ENCODE measurements at places on chromosomes 16 and 17.

DNA sequence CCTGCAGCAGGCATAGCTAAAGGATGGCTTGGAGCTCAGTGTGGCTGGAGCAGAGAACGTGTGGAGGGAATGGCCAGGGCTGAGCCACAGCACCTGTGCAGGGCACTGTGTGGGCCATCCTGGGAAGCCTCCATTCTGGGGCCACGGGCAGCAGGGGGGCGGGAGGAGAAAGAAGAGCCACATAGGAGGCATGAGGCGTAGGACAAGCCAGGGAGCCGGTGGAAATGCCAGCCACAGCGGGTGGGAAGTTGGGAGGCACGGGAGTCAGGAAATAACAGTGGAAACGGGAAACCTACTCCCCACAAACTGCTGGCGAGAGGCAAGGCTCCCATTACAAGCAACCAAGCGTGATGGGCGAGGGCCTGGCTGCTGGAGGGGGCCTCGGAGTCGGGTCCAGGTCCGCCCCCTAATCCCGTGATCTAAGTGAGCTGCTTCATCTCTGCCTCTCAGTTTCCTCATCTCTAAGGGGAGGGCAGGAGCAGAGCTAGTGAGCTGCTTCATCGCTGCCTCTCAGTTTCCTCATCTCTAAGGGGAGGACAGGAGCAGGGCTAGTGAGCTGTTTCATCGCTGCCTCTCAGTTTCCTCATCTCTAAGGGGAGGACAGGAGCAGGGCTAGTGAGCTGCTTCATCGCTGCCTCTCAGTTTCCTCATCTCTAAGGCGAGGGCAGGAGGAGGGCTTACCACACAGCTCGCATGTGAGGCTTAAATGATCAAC lies 104.9 kb downstream of the ADCY9 start:
- DNase-seq = no peak

GRCh38 chr17:77615703-77616253 lies 342.7 kb upstream of the TNRC6C start:
- no peak for DNase-seq

DNA sequence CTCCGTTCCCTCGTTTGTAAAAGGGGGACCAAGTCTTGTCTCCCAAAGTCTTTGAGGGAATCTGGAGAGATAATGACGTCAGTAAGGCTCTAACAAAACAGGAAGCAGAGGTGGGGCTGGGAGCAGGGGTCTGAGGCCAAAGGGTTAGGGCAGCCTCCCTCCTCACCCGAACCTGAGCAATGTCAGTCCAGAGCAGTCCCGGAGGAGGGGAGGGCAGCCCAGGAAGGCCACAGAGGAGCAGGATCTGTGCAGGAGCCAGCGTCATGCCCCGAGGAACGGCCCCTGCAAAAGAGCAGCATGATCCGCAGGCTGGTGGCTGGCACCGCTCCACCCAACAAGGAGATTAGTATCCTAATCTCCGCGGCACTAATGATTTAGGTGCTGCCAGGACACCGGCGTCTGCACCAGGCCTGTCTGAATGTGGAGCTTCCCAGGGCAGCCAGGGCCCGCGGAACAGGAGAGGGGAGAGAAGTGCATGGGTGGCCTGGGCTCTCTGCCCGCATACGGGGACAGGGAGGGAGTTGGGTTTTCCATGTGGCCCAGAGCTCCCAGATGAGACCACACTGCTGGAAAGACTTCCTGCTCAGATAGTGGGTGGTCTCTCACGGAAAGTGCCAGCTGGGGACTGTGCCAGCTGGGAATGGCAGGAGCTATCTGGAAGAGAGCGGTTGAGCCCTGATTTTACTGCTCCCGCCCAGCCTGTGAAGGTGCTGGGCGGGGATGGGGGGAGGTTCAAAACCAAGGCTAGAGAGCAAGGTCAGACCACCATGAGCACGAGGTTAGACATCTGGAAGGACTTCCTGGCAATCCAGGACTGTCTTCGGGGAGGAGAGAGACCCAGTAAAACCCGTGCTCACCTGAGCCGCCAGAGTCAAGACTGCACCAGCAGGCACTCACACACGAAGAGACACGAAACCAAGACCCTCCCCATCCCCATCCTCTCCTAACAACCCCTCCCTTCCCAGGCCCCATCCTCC lies 11.0 kb upstream of the KRT17 start:
- no peak for DNase-seq

DNA sequence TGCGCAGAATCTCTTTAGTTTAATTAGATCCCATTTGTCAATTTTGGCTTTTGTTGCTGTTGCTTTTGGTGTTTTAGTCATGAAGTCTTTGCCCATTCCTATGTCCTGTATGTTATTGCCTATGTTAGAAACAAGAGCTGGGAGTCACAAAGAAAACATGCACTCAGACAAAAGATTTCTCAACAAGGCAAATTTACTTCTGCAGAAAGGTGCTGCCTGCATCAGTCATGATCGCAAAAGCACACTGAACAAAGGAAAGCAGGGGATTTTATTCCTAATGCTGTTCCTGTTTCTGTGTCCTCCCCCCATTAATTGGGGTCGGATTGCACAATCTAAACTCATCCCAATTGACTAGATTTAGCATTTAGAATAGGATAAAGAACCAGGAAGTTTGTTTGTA lies 55.9 kb downstream of the ATF7IP2 start:
- DNase-seq = no peak

GRCh38 chr16:50234771-50235556 lies 31.4 kb upstream of the ADCY7 start:
- no peak for DNase-seq

DNA sequence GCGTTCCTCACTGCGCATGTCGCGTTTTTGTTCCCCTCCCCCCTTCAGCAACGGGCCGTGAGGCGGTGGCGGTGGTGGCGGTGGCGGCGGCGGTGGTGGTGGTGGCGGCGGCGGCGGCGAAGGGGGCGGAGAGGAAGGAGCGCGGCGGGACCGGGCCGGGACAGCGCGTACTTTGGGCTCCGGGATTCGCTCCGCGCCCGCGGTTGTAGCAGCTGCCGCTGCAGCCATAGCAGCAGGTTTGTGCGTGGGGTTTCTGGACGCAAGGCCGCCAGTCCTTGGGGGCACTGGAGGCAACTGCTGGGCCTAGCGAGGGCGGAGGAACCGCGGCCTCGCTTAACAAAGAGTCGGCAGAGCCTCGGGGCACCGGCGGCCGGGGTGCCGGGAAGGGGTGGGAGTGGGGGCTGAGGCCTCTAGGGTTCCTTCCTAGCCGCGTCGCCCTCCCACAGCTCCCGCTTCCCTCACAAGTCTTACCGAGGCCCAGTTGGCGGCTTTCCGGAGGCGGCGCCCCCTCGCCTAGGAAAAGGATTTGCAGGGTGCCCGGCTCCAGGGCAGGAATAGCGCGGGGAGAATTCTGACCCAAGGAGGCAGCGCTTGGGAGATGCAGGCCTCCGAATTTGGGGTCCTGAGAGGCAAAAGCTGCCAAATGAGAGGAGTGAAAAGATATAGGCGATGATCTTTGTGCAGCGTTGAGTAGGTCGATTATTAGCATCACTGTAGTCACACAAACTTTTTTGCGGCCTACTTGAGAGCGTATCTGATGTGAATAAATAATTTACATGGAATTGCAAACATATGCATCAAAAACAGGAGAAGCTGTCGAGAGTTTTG lies at the start of gene DDX42:
DDX42 (plus strand) TSS at position 30 of the 828 bp plus-strand sequence. CDS start 12,880 bp downstream, outside the sequence.
- peak; percentile 88 for DNase-seq

DNA sequence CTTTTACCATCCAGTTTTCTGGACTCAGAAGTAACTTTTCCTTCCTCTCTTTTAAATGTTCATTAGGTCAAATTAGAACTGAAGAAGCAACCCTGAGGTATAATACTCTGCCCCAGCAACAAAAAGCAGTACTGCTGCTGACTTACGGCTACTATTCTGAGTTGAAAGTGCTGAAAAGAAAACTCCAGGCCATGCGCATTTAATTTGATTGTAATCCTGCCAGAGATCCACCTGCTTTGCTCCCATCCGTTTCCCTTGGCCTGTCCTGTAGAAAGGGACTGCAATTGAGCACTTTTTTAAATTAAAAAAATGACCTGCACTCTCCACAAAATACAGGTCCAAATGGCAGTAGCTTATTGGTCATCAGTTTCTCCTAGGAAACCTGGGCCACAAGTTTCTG lies 61.6 kb downstream of the PITPNC1 start:
- no peak for DNase-seq

GRCh38 chr17:36674278-36674650 lies 72.9 kb downstream of the MRM1 start:
- peak; percentile 42 for DNase-seq

DNA sequence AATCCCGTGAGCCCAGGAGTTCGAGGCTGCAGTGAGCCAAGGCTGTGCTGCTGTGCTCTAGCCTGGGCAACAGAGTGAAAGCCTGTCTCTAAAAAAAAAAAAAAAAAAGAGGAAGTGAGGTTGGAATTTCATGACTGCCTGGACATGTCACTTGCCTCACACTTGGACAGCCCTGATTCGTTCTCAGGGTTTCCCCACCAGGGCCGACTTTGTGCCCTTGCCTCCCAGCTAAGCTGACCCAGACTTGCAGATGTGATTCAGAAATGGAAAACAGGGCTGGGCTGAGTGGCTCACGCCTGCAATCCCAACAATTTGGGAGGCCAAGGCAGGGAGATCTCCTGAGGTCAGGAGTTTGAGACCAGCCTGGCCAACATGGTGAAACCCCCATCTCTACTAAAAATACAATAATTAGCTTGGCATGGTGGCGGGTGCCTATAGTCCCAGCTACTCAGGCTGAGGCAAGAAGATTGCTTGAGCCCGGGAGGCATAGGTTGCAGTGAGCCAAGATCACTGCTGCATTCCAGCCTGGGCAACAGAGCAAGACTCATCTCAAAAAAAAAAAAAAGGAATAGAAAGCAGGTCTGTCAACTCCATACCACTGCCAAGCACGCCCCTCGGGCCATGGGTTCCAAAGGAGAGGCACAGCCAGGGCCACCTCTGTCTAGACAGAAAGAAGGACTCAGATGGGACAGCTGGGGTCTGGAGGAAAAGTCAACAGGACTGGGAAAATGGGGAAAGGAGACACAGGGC lies 46.9 kb downstream of the SOCS1 start:
- DNase-seq = peak; percentile 70

- DNase-seq = no peak
These were observed 58.3 kb upstream of the ARHGAP44 start for GRCh38 chr17:12730931-12731521.

DNA sequence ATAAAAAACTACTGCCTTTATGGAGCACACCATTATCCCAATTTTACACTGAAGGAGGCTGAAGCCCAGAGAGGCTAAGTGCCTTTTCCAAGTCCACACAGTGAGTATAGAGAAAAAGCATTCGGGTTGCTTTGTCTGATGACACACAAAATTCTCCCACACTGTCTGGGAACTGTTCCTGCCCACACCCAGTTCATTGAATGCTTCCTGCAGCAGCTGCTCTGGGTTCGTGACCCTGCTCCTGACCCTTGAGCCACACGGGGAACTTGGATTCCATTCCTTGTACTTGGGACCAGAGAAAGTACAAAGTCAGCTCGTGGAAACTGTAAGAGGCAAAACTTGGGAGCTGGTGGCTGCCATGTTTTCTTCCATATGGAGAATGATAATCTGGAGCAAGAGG lies 57.9 kb downstream of the AKAP1 start:
- no peak for DNase-seq

- peak; percentile 90 for DNase-seq
These were observed 19.1 kb upstream of the STAC2 start for GRCh38 chr17:39244600-39245570.

DNA sequence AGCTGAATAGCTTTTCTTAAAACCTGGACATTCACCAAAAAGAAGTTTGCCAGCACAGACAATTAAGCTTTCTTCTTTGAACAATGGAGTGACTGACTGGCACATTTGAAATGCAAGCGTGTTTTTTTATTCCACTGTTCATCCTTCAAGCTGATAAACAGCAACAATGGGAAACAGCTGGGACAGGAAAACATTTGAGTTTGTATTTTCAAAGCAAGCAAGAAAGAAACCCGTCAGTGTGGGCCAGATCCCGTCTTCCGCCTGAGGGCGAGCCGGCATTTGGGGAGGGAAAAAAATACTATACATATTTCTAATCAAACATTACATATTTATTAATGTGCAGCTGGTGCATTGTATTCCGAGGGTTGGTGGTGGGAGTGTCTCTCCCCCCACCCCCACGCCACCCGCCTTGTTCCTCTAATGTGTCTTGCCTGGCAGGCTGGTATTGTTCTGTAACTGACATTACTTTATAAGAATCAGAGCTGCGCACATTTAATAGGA lies 94.3 kb downstream of the CYLD start:
- DNase-seq = no peak

- no peak for DNase-seq
These were observed 656.4 kb upstream of the CDH8 start for GRCh38 chr16:62692685-62693084.

DNA sequence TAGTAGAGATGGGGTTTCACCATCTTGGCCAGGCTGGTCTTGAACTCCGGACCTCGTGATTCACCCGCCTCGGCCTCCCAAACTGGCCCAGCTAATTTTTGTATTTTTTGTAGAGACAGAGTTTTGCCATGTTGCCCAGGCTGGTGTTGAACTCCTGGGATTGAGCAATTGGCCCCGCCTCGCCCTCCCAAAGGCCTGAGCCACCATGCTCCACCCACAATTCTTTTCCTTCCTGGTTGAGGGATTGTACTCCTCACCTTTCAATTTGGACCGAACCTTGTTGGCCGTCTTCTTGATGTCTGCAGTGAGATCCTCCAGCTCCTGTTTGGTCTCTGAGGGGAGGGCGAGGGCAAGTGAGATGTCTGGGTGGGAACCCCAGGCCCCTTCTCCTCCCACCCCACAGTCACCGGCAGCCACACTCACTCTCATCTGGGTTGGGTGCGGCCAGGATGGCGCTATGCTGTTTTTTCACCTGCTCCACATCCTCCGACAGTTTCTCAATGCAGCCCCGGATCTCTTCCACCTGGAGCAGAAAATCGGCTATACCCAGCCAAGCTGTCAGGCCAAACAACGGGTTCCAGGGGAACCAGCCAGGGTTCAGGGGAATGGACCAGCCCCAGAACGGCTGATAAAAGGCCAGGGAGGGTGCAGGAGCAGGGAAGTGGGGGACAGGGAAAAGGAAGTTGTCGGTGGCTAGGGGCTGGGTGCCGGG lies 9.6 kb downstream of the STX1B start:
- DNase-seq = no peak

DNA sequence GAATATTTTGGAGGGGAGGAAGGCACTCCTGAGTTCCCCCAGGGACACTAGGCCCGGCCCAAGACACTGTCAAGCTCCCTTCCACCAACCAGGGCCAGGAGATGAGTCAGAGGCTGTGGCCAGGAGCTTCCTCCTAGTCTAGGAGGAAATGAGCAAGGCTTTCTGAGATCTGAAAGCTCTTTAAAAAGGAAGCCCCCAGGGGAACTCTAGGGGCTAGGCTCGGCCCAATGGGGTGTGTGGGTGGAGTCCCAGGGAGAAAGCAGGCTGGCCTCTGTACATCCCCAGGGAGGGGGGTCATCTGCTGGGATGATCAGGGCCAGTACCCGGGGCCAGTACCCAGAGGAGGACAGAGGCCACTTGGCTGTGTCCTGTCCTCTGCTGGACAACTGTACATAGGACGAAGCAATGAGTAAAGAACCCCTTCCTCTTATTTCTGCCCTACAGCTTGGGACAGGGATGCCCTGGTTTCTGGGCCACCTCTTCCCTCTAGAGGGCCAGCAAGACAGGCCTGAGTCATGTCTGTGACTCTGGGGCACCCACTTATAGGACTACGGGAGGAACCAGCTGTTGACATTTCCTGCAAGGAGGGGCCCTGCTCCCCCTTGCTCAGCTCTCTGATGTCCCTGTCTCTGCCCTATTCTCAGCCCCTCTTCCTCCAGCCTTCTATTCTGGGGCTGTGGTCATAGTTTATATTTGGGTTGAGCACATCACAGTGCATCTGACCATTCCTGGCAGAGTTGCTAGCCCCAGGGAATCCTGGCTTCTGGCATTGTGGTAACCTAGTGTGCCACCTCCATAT lies 2.7 kb downstream of the FHOD1 start:
- peak; percentile 69 for DNase-seq
